ENCODE measurements at places on chromosomes 7 and 10. TPM values are rescaled to one million over a fixed set of nuclear protein-coding genes. Genes with fewer than 3 reads are reported as not detected.

DNA sequence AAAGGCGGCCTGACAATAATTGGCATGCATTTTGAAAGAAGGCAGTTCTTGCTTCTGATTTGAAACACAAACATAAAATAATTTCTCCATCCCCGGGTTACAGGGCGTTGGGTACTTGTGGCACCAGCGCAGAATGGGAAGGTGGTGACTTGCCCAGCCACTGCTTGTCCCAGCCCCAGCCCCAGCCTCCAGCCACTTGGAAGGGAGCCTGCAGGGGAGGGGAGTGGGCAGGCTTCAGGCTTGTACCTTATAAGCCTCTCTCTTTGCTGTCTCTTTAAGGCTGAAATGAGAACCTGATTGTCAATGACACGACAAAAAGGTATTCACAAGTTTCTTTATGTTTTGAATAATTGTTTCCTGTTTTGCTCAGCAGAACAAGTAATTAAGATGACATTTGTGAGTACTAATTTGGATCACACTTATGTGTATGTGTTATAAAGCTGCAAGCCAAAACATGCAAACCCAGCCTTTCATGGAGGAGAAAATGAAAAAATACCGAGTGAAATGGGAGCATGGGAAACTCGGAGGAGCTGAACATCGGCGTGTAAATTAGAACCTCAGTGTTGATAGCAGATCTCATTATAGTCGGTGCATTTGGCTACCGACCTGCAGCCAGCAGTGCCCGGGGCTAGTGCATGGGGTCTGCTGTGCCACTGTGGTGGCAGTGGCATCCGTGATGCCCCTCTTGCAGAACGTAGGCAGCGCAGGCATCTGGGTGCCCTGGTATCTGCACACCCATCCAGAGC lies 129.9 kb downstream of the EBF3 start:
- no peak for DNase-seq

- no peak for DNase-seq
Observed at GRCh38 chr7:117888627-117889026, 15.4 kb upstream of the CTTNBP2 start.

The ACTR3C gene
- total RNA-seq = not detected

DNA sequence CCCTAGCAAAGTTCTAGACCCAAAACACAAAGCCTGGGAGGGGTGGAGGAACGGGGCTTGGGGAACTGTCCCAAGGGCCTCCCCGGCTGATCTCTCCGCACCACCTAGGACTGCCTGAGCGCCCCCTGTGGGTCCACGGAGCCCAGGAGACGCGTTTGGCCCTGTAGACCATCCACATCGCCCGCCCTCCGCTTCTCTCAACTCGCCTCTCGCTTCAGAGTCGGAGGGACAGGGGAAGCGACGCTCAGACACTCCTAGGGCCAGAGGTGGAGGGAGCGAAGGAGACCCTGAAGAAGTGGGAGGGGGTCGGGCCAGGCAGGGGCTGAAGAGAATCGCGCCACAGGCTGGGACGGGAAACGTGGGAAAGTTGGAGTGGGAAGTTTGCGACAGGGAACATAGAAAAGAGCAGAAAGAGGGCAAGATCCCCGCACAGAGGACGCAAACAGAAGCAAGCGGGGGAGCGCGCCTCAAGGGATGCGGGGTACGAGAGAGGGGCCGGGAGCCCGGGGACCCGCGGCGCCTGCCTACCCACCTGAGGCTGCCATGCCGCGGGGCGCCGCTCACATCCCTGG lies 378 bp downstream of the PIK3AP1 start:
- DNase-seq = no peak
